Suprapubic skin (tissue), 4 donors: ENCODE measurements at places on chromosomes 2 and 18. TPM values are rescaled to one million over a fixed set of nuclear protein-coding genes. Genes with fewer than 3 reads are reported as not detected.

DNA sequence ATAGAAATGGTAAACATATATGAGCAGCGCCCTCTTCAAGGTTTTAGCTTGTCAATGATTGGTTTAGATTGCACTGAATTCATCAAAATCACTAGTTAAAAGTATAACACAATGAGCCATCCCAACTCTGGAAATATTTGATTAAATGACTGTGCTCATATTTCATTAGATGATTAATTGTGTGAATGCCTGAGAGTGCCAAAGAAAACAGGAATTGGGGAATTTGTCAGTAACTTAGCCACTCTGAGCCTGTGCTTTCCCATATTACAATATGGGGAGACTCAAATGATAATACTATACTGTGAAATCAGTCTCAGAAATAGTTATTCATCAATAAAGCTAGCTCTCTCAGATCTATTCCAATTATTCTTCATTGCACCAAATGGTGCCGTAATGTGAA is 2087.6 kb upstream of the CELF4 start:
- H3K27ac ChIP-seq, result no peak overlapping the region
- H3K4me1 ChIP-seq, result peaks cover 2% of the 10 kb centered on the region
- no peaks in the 10 kb centered on the region for H3K27me3 ChIP-seq

GRCh38 chr18:74429096-74429495 is 28.0 kb downstream of the DIPK1C start:
- no peak overlapping the region for H3K4me3 ChIP-seq
- H3K27me3 ChIP-seq, result no peaks in the 10 kb centered on the region
- no peak for DNase-seq
- no peaks in the 10 kb centered on the region for H3K4me1 ChIP-seq
- no peak overlapping the region for H3K27ac ChIP-seq

The MOGAT1 gene
- total RNA-seq, result not detected

DNA sequence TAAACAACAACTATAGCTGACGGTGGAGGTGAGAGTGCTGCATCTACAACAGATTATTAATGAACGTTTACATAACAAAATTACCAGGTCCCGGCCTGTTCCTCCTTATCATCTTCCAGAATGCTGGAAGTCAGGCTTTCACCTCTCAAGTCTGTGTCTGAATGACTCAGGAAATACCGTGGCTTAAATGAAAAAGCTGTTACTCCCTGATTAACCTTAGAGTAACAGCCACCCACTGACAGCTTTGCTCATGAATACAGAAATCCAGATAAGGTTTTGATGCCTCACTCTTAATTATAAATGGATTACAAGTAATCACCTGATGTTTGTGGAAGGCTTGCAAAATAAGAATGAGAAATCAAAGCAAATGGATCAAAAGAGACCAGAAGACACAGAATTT is 885.3 kb upstream of the CELF4 start:
- no peaks in the 10 kb centered on the region for H3K4me1 ChIP-seq
- no peak overlapping the region for H3K27ac ChIP-seq
- no peaks in the 10 kb centered on the region for H3K27me3 ChIP-seq
- H3K36me3 ChIP-seq, result no peaks in the 10 kb centered on the region

The ATP8B1 gene
- total RNA-seq, result 59.1 TPM
